ENCODE measurements at places on chromosomes 2 and 18.

DNA sequence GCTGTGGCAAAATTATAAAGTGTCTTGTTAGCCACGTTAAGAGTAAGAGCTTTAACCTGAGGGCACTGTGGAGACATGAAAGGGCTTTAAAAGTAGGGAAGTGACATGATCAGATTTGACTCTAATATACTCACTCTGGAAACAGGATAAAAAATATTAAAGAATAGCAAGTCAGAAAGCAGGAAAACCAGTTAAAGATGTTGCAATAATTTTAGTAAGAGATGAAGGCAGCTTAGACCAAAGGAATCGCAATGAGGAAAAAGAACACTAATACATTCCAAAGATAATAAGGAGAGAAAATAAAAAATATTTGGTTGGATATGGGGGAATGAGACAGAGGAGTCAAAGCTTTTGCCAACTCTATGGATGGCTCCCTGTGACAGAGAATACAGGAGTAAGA is 183.8 kb downstream of the DYM start:
- peak; percentile 14 for DNase-seq

DNA sequence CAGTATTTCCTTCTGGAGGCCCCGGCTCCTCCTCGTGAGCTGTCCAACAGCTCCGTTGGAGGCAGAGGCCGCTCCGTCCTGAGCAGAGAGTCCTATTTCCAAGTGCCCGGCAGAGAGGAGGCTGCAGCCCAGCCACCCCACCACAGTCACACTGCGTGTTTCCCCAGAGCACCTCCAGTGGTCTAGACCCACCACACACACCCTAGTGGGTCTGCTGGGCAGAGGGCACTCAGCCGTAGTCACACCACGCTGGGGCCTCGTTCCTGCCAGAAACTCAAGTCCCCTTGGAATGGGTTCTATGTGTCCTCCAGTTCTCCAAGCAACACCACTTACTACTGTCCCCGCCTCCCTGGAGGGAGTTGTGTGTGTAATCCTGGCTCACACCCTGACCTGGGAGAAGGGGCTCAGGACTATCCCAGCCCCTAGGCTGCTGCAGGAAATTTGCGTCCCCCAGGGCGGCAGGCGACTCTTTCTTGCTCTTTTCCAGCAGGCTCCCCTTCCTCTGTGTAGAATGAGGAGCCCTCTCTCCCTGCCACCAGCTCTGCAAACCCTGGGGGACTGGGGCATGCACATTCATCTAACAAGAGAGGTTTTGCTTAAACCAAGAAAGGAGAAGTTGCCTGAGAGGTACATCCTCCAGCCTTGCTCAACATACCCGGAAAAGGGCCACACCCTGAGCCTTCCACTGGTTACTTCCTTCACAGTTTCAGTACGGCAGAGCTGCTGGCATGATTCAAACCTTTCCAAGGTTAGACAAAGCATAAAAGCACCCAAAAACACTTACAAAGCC is 114.1 kb downstream of the NDUFA10 start:
- DNase-seq = no peak

GRCh38 chr2:158823486-158824237 is 28.5 kb downstream of the DAPL1 start:
- DNase-seq = no peak

DNA sequence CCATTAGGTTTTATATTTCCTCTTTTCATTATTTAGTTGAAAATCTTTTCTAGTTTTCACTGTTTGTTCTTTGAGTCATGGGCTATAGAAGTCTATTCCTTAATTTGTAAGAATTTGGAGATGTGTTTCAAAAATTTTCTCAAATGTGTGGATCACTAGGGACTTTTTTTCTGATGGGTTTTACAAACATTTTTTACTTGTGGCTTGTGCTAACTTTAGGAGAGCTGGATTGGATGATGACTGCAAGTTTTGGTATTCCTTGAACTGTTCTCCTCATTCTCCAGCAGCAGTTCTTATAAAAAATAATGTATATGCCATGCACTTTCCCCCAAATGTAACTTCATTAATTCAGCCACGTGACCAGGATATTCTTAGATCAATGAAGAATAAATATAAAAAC is 94.7 kb upstream of the CWC22 start:
- DNase-seq = no peak

- no peak for DNase-seq
Observed at GRCh38 chr2:158498043-158498748, 41.4 kb downstream of the PKP4 start.

- DNase-seq = no peak
Observed at GRCh38 chr18:68456985-68457384, 257.9 kb downstream of the TMX3 start.

DNA sequence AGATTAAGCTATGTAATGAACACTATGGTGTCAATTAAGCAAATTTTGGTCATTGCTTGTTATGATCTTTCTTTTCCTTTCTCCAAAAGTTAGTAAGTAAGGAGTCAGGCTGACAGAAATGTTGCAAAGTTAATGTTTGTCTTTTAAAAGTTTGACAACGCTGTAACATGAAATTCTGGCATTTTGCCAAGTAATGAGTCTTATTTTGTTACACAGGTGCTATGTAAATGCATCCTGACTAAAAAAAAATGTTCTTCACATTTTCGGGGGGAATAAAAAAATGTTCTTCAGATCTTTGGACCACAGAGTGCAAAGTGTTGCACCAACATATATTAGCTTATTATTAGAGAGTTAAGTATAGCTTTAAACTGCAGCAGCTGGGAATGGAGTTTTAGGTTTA is 54.8 kb upstream of the PROKR1 start:
- DNase-seq = no peak

Measured in fibroblast of pulmonary artery (primary cell).